ENCODE measurements at places on chromosomes 12 and 14.

DNA sequence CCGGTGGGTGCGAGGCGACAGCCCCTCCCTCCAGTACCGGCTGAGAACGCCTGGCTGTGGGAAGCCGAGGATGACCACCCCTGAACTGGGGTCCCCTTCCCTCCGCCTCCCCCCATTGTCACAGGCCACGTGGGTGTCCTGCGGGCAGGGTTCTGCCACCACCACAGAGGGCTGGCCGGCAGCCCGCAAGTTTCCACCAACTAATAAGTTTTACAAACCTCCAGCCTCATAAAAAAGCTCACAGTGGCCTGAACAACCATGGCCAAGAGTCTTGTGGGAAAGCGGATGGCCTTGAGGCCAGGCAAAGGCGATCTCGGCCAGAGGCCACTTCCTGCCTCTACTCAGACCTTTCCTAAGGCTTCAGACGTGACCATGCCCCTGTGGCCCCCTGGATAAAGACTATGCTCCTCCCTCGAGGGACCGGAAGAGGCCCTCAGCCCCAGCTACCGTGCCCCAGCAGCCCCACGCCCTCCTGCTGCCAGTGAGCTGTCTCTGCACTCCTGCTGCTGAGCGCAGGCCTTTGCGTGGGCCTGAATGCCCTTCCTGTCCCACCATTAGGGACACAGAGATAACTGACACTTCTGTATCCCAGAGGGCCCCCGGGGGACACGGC, 46.1 kb upstream of the DLK1 start:
- no peak for DNase-seq

GRCh38 chr12:82015623-82016347, 256.6 kb upstream of the PPFIA2 start:
- DNase-seq, result no peak

- DNase-seq, result no peak
These were observed 28.1 kb downstream of the BCL7A start for GRCh38 chr12:122049827-122050226.

DNA sequence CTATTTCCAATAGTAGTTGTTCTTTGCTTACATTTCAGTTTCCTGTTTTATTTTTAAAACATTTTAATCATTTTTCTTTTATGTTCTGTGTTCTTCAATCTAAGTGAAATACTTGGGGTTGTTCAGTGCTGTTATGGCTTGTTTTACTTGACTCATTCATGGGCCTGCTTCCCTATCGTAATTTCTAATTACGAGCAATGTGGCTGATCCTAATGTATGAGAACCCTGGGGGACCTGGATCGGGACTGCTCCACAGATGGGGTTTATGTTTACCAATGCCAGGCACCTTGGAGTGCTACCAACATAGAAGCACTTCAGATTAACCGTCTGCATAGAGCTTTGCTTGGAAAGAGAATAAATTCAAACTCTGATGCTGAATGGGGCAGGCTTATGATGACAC, 29.8 kb downstream of the TECPR2 start:
- DNase-seq, result no peak

DNA sequence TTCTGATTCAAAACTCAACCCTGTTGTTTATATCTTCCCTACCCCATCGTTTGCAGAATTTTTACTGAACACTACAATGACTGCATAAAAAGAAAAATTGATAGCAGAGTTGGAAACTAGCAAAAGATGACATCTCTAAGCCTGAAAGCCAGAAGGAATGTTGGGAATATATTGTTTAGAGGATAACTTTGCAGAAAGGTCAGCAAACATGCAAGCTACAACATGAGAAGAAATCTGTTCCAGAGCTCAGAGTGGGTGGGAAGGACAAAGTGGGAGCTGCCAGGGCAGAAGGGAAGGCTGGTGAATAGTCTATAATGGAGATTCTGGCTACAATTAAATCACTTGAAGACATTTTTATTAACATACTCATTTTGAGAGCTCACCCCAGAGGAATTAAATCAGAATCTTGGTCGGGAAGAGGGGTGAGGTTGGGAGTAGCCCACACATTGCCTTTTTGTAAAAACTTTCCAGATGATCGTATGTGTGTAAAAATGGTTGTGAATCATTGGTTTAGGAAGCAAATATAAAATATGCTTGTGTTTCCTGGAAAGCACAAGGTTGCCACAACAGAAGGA, 574.8 kb downstream of the FLRT2 start:
- no peak for DNase-seq

DNA sequence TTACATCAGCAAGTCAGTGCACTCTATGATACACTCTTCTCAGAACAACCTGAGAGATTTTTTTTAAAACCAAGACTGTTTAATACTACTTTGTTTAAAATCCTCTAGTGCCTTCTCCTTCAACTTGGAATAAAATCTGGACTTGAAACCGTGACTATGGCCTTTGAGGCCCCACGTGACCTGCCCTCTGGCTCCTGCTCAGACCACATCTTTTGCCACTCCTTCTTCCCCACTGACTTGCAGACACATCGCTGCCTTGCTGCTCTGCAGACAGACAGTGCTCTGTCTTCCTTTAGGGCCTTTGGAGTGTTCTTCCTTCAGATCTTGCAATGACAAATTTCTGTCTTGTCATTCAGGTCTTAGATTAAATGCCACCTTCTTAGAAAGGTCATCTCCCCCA, 48.5 kb downstream of the TTC8 start:
- no peak for DNase-seq

GRCh38 chr12:16063726-16064125, 152.6 kb downstream of the DERA start:
- no peak for DNase-seq

- no peak for DNase-seq
These were observed 227.5 kb downstream of the MON2 start for GRCh38 chr12:62694116-62694515.

DNA sequence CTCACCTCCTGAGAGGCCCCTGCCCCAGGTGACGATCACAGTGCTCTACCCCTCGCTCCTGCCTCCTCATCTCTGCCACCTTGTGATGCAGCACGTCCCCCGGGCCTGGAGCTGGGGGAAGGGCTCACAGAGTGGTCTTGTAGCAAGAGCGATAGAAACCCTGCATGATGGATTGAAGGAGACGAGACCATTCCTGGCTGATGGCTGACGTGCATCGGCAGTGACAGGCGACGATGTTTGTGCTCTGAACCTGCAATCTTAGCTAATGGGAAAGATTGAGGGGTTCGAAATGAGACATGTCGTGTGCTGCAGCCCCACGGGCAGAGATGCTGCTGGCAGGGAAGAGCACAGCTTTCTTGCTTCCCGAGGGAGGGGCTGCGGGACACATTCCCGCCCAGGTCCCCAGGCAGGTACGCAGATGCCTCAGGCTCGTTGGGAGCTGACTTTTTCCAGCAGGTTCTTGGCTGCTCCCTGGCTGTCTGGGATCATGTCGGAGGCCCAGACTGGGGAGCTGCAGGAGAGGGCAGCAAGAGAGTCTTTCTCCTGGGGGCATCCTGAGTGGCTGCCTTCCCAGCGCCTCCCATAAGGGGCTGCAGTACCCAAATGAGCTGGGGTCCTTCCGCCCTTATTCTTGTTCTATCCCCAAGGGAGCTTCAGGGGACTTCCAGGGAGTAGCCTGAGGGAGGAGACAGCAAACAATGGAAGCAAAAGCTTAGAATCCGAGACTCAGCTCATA, 38.7 kb upstream of the GPATCH2L start:
- no peak for DNase-seq

GRCh38 chr14:103393676-103394626, 8.7 kb downstream of the MARK3 start:
- no peak for DNase-seq

GRCh38 chr14:58944968-58945356, 243.5 kb upstream of the DAAM1 start:
- no peak for DNase-seq

GRCh38 chr12:46357438-46358324, 14.9 kb downstream of the SLC38A2 start:
- no peak for DNase-seq

- peak; percentile 88 for DNase-seq
These were observed 12.4 kb downstream of the MSI1 start for GRCh38 chr12:120356567-120357030.

DNA sequence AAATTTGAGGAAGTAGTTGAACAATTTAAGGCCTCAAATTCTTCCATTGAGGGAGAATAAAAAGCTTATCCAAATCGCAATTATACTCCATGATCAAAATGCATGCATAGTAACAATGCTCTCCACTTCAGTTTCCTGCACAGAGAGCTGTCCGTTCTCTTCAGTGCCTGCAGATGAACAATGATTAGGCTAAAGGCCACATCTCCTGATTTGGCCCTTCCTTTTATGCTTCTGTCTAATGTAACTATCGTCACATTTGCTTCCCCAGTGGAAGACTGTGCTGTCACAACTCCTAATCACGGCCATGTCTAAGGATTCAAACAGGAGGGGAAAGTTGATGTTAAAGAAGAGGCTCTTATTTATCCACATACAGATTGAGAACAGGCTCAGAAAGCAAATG, 113.6 kb upstream of the NPAS3 start:
- DNase-seq, result no peak

DNA sequence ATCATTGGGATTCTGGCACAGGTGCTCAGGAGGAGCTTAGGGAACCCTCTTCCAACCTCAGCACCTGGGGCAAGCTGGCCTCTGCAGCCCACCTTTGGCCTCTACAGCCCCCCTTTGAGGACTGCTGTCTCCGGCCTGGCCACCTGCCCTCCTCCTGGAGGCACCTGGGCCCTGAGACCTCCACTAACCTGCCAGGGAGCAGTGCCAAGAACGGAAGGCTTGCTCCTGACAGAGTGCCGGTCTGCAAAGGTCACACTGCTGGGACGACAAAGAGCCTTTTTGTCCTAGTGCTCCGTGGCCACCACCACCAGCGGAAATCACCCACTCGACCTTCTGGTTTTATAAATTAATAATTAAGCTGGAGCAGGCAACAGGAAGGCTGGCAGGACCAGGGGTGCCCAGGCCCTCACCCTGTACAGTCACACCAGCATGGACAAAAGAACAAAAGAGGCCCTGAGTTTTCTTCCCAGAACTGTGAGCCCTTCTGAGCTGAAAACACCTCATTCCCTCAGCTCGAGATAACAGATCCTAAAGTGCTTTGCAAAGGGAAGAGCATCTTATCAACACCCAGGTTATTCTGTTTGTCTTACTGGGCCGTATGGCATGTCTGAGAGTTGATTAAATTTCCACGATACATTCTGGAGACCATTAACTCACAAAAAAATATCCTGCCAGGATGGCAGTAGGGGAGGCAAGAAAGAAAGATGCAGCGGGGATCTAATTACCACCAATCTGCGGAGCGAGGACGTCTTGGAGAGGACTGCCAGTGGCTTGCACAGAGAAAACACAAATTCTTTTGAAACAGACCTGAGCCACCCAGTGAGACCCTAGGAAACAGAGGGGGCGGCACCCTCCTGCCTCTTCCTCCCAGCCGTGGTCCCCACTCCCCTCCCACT, 8.2 kb downstream of the TESC start:
- no peak for DNase-seq

- no peak for DNase-seq
These were observed 310.9 kb downstream of the ADGRD1 start for GRCh38 chr12:131264635-131265034.

DNA sequence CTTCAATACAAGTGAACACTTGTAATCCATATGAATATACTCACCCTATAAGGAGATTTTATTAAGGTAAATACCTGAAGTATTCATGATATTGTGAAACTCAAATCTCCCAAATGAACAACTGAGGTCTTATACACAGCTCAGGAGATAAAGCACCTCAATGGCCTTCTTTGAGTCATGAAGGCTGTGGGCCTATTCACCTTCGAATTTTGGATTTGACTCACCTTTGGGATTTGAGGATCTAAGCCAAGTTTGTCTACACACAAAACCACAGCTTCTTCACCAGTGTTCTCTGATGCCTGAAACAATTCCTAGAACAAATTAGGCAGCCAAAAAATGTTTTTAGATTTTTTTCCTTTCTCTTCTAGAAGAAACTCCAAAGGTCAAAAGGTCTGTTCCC, 194.1 kb downstream of the NUAK1 start:
- no peak for DNase-seq

GRCh38 chr14:68181519-68182326, 362.1 kb downstream of the RAD51B start:
- no peak for DNase-seq

DNA sequence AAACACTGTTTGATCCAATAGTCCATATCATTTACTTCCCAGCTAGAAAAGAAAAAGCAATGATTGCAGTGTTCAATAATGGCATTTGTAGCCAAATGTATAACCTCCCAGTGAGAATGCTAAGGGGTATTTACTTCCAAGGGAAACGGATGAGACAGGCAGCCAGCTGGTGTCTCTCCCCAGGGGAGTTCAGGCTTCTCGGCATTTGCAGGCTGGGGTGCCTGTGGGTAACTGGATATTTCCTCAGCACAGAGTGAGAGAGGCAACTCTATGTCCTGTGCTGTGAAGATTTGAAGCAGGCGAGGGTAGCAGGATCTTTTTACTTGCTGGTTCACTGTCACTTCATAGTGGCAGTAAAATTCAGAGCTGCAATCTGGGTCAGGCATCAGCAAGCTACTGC, 1455.6 kb upstream of the TMEM132C start:
- no peak for DNase-seq

- no peak for DNase-seq
These were observed 27.2 kb upstream of the FBRSL1 start for GRCh38 chr12:132462788-132463187.

- no peak for DNase-seq
These were observed 16.6 kb upstream of the CLMN start for GRCh38 chr14:95336192-95336760.

DNA sequence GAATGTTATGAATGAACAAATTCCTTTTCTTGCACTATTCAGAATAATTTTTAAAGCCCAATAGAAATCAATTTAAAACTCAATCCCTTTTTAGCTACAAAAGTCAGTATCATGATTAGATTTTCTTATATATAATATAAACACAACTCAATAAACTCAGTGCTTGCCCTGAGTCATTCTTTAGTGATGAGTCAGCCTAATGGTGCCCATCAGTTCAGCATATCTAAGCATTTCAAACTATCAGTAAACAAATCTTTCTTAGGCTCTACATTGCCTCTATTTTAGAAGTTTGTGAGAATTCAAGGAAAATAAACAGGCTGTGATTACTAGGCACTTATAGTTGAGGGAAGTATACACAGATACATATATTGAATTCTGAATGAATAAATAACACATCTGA, 179.6 kb downstream of the NELL2 start:
- DNase-seq, result no peak

GRCh38 chr12:84760091-84760865, 152.3 kb downstream of the SLC6A15 start:
- no peak for DNase-seq

- DNase-seq, result no peak
These were observed 27.7 kb downstream of the ARID2 start for GRCh38 chr12:45757172-45757571.

- no peak for DNase-seq
These were observed 411.4 kb downstream of the CCDC91 start for GRCh38 chr12:28601570-28602058.

GRCh38 chr12:45703942-45704341, 25.6 kb upstream of the ARID2 start:
- DNase-seq, result no peak

Data from GM12892 (cell line).